Hypothalamus (tissue), 51 donors: ENCODE measurements at places on chromosomes 11 and 22.

DNA sequence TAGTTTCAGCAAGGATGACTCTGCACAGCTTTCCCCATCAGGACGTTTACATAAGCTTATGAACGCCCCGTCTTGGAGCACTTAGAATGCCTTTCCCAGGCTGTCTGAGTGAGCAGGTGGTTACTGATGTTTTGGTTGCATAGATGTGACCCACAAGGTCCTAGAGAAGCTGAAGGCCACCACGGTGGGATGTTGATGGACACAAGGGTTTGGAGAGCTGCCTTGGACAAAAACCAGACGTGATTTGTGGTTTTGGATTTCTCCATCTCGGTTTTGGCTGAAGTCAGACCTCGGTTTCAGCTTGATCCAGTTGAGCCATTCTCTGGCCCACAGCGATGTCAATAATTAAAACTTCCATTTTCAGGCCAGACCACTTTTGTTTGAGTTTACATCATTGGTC, 151.9 kb downstream of the LDLRAD3 start:
- no peak for DNase-seq

DNA sequence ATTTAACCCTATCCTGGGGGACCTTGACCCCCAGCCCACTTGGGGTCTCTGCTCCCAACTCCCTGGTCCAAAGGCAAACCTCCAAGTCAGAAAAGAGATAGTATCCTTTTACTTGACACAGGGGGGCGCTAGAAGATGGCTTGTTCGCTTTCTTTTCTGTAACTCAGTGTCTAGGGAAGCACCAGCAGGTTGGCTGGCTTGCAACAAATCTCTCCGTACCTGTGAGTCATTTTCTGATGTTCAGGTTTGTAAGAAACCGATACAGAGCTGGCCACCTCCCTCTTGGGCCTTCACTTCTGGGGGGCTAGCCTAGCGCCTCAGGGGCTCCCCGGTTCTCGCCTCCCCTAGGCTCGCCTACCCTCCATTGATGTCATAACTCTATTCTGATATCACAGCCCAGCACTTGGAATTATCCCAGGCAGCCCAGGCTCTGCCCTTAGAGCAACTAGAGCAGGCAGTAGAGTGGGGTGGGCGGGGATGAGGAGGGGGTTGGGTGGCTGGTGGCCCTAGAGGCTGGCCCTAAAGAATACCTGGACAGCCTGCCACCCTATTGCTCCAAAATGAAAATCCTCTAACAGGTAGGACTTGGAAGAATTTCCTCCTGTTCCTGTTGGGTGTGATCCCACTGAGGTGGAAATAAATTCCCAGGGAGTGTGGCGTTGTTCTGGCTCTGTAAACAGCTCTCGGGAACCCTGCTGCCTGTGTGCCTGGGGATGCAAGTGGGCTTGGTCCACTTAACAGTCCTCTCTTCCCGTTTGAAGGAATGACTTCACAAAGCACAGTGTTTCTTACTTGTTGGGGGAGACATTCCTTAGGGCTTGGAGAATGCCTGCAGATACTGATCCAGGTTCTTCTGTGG, 69.4 kb downstream of the OSBP2 start:
- DNase-seq, result peak; percentile 15

DNA sequence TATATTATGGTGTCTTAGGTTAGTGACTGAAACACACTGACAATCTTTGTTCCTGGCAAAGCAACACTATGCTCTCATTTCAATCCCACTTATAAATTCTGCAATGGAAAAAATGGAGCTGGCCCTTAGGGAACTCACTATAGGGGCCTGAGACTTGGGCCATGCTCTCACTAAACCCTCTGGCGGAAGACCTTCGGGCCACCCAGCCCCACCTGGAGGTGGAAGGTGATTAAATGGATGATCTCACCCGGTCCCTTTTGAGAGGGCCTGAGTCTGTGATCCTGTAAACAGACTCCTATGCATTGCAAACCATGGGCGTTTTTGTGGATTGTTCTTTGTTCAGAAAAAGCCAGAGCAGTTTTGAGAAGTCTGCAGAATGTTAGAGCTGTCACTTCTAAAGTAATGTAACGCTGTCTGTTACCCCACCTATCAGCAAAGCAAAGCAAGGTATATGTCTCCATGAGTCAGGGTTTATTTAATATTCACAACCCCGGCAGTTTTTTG, 17.0 kb upstream of the CDON start:
- no peak for DNase-seq

DNA sequence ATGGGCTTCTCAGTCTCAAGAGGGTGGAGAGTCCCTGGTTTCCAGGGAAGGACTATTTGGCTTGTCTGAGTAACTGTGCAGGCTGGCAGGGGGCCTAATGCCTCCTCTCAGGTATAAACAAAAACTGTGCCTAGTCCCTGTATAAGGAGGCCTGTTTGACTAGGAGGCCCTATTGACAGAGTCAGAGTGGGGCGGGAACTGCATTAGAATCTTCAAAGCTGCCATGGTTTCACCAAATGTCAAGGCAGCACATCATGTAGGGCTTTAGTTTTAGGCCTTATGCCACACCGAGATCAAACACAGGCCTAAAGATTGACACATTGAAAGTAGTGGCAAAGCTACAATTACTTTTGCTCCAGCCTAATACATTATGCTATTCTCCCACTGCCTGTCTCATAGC, 611.5 kb upstream of the B3GAT1 start:
- DNase-seq, result no peak

DNA sequence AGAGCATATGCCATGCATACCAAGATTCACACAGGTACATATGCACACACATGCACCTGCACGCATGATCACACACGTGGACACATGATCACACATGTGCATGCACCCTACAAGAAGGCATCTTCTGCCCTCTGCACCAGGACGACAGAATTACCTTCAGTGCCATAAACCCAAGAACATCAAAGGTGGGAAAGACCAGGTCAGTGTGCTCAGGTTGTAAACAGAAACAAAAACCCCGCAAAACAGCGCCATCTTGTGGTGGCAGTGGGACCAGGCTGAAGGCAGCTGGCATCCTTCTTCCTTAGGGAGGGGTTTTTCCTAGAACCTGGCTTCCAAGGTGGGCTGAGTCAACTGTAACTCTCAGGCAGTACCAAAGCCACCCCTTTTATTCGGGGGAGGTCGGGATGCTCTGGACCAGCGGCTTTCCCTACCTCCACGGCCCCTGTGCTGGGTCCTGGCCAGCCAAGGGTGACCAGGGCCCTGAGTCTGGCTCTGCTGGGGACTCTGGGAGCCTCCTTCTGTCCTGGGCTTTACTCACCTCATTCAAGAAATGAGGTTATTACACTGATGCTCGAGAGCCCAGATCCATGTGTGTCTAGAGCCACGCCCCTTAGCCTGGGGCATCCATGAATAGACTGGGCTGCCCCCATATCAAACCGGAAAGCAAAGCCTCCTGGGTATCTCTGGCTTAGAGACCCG, 69.4 kb upstream of the FGF3 start:
- DNase-seq, result peak; percentile 69

DNA sequence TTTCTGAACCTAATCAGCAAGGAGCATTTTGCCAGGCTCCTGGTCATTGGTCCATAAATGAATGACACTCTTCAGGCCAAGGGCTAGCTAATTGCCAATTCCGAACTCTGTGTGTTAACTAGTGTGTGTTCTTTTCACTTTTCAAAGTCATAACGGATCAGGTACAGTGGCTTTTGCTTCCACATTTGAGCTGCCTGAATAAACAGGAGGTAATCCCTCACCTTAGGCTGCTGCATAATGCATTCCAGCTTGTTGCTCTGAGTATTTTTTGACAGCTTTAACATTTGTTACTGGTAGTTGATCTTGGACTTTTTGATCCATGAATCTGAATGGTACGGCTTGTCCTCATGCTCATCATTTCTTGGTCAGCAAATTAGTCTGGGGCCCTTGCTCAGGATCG, 485.1 kb downstream of the CNTN5 start:
- DNase-seq, result no peak

GRCh38 chr11:47998733-47999359, 18.5 kb downstream of the PTPRJ start:
- DNase-seq, result no peak

GRCh38 chr11:1598816-1599215, 722 bp upstream of the KRTAP5-2 start:
- no peak for DNase-seq

DNA sequence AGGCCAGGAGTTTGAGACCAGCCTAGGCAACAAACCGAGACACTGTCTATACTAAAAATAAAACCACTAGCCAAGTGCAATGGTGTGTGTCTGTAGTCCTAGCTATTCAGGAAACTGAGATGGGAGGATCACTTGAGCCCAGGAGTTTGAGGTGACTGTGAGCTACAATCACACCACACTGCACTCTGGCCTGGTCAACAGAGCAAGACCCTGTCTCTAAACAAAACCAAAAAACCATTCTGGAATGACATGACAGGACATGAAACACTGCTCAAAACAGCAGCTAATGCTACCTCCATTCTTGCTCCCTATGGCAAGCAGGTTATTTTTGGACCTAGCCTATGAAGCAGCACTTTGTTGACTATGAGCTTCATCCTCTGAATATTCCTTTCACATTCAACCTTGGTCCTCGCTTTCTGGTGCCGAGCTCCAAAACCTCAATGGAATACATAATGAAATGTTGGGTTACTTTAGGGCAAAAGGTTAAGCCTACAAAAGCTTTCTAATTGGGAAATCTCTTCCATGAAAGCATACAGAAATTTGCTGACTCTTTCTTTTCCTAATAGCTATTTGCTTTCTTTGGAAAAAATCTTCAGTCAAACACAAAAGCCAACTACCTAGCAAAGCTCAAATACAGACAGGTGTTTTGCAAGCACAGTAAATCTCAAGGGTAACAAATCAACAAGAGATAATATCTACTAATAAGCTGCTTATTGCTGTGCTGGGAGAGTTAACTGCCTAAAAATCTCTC, 21.1 kb downstream of the SIK3 start:
- no peak for DNase-seq

GRCh38 chr11:111975076-111975806, 38.1 kb downstream of the DIXDC1 start:
- no peak for DNase-seq

DNA sequence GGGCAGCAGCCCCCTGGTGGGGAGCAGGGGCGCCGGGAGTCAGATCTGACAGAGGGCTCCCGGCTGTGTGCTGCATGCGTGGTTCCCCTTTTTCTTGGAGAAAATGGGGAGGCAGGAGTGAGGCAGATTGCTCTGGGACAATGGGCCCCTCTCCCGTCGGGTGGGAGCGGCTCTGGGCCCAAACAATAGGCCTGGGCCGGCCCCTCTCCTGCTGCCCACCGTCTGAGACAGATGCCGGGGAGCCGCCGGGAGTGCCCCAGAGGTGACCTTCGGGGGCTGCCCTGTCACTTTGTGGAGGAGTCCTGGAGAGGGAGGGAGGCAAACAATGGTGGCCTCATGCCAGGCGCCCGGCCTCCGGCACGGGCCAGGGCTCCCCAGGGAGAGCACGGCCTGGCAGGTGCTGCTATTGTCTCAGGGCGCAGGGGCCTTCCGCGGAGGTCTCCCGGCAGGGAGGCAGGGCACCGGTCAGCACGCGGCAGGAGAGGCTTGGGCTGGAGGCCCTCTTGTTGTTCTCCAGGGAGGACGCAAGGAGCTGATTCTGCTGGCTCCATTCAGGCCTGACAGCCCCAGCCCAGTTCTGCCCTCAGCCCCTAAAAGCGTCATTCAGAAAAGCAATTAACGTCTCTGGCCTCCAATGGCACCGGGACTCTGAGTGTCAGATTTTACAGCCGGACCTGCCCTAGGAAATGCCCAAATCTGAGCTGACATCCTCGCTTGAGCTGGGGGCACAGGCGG, 44.8 kb downstream of the SMIM38 start:
- DNase-seq, result no peak
